Fibroblast of skin of left biceps (primary cell): ENCODE measurements at places on chromosomes 7 and 10.

GRCh38 chr10:103746598-103746997 is 108.8 kb downstream of the SH3PXD2A start:
- DNase-seq: no peak

GRCh38 chr10:93701866-93702209 is 554 bp downstream of the FRA10AC1 start:
- DNase-seq: peak; percentile 10

- DNase-seq: no peak
Observed at GRCh38 chr10:42482411-42482810, 156.0 kb downstream of the ZNF33B start.

GRCh38 chr7:157460721-157461120 is 123.9 kb downstream of the DNAJB6 start:
- DNase-seq: no peak

DNA sequence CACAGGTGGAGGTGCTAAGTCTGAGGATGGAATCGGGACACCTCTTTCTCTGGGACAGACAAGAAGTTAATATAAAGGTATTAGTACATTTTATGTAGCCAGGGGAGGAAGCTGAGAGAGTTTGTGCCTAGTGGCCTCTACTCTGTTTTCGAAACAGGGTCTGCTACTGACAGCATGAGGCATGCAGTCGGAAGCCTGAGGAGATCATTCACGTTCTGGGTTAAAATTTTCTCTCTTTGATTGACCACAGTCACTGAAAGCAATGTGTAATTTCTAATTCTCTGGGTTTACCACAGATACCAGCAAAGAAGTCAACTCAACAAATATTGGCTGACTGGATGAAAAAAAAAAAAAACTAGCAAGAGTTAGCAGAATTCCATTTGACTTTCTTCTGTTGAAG is 53.3 kb upstream of the KCTD7 start:
- DNase-seq: no peak

- DNase-seq: no peak
Observed at GRCh38 chr10:103838862-103839518, 16.4 kb downstream of the SH3PXD2A start.

- no peak for DNase-seq
Observed at GRCh38 chr7:89401690-89402089, 606.2 kb upstream of the TEX47 start.

DNA sequence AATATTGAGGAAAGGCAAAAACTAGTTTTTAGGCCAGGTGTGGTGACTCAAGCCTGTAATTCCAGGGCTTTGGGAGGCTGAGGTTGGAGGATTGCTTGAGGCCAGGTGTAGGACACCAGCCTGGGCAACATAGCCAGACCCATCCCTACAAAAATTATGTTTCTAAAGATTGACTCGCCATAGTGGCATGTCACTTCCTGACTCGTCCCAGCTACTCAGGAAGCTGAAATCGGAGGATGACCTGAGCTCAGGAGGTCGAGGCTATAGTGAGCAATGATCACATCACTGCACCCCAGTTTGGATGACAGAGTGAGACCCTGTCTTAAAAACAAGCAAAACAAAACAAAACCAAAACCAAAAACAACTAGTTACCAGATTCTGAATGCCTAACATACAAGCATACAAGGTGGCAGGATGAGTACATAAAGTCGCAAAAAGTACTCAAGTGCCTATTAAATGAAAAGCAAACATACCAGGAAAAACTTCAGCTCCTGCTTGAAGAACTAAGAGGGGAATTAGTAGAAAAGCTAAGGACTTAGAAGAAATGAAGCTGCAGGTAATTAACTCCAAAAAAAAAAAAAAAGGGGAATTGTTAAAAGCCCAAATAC is 14.1 kb downstream of the ZNF398 start:
- no peak for DNase-seq

GRCh38 chr10:93071674-93072224 is 1.9 kb upstream of the CYP26A1 start:
- DNase-seq: no peak
